ENCODE measurements at places on chromosomes 16 and 17.

DNA sequence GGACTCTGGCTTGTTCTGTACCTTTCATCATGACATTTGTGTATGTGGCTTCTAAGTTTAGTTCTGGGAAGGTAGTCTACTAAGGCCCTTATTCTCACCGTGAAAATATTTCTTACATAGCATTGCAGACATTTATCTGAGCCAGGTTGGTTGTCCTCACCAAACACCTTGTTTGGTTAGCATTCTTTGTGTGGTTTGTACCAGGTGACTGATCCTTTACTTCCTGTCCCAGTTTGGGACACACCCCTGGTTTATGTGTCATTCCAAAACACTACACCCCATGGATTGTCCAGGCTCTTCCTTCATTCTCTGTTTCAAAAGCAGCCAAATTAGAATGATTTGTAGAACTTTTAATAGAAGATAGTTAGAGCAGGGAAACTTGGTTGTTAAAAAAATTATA is 23.2 kb upstream of the DUSP14 start:
- no peak for DNase-seq

GRCh38 chr16:59878479-59878878 is 1144.4 kb upstream of the GOT2 start:
- peak; percentile 50 for DNase-seq

- no peak for DNase-seq
Observed at GRCh38 chr17:61459939-61460718, 7.9 kb downstream of the TBX4 start.

- no peak for DNase-seq
Observed at GRCh38 chr16:59719121-59719520, 985.0 kb upstream of the GOT2 start.

GRCh38 chr17:48693178-48693577 is 29.1 kb downstream of the PRAC1 start:
- no peak for DNase-seq

GRCh38 chr16:88640498-88641247 is 2.3 kb downstream of the IL17C start:
- DNase-seq: no peak

- DNase-seq: no peak
Observed at GRCh38 chr16:11719762-11720161, 22.9 kb downstream of the TXNDC11 start.

- peak; percentile 79 for DNase-seq
Observed at GRCh38 chr17:7444682-7445618, at the start of gene CHRNB1. TSS of gene CHRNB1 (plus strand) at chr17:7445061. CDS start at chr17:7445128, 67 bp downstream.

DNA sequence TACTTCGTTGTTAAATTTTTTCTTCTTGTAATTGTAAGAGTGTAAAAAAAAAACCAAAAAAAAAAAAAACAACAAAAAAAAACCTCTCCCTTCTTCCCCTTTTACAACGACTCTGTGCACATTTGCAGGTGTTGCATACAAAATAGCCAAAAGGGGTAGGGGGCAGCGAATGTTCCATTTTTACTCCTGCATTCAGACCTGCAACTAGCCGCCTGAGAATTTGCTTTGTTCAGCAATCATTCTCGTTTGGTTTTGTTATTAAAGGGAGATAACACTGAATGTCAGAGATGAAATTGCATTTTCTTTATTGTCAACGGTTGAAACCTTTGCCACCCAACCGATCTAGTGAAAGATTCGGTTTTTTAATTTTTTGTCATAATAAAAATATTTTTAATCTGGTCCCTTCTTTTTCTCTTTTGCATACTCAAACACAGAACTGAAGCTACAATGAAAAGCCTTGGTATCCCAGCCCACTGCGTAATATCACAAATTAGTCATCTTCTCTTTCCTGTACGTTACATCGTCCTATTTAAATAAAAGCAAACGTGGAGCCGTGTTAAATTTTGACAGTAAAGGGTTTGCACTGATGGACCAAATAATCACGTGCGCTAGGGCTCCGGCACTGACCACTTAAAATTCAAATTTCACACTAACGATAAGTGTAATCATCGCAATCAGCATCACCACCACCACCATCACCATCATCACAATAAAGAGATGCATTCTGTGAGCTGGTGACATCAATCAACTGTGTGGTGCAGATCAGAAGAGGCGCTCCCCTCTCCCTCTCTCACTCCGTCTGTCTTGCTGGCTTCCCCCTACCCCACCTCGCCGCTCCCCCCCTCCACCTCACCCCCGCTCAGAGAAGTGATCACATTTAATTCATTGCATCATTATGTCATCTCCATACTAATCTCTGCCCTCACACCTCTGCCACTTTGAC is 406.2 kb upstream of the PSMD7 start:
- no peak for DNase-seq

DNA sequence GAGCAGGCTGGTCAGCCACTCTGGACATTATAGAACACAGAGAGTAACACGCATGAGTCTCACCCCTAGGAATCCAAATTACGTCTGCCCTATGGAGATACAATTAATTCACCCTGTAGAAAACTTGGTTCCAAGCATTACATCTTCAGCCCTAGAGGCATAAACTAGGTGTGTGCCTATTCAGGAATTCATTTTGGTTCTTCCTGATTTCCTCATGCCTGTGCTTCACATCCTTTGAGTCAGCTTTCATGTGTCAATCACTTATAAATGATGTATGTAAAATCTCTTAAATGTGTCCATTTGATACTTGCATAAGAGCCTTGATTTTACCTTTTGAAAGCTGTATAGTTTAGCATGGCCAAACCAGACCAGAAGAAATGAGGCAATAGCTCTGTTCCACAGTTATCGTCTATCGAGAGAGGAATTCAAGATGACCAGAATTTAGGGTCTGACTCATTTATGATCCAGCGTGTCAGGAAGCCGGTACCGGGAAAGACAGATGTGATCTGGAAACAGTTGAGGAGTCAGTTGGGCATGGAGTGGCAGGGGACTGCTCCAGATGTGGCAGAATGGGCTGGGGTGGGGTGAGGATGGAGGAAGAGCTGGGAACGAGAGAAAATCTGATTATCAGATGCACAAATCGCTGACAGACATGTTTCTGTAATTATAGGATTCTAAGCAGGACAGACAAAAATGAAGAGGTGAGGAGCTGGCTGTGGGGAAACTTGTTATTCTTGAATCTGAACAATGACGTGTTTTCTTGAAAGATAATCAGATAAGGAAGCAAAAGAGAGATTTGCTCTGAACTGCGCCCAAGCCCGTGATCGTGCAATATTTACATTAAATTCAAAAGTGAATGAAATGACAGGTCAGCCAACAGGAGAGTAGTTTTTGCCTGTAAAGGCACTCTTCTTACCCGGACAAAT is 76.7 kb downstream of the C16orf95 start:
- DNase-seq: no peak

- no peak for DNase-seq
Observed at GRCh38 chr16:89217138-89217387, 440 bp upstream of the ZNF778 start.

- DNase-seq: no peak
Observed at GRCh38 chr17:7959503-7960253, 27.7 kb downstream of the CNTROB start.

DNA sequence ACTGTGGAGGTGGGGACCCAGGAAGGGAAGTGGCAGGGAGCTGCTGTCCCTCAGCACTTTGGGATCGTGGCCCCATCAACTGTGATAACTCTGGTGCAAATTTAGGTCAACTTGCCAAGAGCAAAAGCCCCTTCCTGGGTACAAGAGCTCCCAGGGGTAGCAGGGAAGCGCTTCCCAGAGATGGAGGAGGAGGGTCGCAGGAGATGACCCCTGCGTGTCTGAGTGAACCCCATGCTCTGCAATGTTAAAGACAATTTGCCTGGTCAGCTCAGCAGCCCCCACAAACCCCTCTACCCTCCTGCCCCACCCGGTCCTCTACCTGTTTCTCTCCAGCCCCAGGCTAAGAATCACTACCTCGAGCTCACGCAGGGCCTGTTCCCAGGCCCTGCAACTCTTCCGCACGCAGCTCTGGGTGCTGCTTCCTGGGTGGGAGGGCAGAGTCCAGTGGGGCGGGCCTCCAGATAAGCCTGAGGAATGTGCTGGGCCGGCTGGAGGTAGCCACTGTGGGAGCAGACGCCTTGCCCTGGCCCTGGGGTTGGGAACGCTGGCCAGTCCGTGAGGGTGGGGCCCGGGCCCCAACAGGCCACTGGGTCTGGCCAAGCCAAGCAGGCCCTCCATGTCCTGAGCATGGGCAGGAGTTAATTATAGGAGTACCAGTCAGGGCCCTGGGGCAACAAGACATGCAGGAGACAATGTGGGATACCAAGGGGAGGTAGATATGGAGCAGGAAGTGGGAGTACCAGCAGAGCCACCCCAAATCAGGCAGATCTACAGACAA is 6.1 kb downstream of the DOK4 start:
- no peak for DNase-seq

GRCh38 chr16:1215574-1216295 is 9.3 kb downstream of the TPSG1 start:
- DNase-seq: no peak

- no peak for DNase-seq
Observed at GRCh38 chr16:29146266-29146665, 161.4 kb downstream of the LAT start.

DNA sequence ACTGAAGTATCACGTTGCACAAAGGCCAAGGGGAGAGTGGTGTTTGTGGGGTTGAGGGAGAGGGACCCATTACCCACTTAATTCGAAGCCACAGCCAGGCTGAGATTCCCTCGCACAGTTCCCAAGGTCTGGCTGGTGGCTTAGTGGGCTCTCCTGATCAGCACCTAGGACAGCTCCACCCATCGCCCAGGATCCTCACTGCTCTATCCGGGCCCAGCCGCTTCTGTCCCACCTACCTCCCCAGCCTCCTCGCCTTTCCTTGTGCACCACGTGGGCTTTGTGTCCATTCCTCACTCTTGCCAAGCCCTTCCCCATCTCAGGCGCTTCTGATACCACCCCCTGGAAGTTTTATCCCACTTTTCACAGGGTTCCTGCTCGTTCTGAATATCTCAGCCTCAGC is 163.5 kb downstream of the CCT6B start:
- DNase-seq: no peak

DNA sequence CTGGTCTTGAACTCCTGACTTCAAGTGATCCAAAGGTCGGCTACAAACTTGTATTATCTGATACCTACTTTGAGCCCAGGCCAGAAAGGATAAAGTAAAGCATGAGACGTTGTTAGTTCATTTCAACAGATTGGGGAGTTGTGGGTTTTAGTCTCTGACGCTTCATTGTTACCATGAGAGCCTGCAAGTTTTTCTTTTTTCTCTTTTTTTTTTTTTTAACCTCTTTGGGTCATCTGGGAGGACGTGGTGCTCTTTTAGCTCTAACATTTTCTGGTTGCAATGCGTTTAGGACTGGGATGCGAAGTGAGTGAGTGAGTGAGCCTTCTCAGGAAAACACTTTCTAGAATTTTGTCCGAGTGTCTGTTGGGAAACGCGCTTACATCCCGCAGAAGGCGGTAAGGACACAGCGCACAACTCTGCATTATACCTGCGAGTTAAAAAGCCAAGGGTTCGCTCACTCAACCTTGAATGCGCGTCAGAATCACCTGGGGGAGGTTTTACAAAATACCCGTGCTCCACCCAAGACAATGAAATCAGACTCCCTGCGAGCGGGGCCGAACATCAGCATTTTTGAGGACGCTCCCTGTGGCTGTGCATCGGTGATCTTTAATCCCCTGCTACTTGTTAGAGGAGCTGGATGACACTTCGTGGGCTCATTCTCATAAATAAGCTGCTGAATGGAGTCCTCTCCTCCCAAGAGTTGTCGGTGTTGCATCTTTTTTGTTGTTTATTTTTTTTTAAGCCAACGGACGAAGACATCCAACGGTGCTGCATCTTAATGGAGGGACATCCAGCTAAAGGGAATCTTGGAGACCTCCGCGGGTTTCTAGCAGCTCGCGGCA is 629 bp upstream of the RNF135 start:
- no peak for DNase-seq

DNA sequence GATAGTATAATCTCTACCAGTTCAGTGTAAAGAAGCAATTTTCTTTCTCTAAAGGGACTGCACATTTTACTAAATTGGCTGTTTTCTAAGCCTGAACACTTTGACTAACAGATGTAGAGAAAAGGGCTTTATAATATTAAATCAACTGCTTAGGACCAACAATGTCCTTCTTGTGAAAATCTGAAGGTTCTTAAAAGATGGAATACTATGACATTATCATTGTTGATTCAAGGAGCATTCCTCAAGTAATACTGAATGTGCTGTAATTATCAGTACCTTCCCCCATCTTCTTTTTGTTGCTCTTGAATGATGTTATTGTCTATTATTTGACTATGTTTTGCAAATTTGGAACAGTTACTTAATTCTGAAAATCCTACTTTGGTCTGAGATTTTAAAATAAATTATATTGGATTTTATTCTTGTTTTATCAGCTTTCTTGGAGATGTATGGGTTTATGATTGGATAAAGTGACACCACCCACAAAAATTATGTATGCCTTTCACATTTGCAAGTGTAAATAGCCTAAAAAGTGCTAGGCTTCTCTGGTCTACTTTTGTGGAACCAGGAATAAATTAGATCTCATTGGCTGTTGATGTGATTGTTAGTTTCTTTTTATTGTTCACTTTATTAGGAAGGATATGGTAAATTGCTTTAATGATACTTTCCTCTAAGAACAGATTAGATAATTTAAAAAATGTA is 53.0 kb downstream of the TAOK1 start:
- no peak for DNase-seq

GRCh38 chr16:84044118-84044488 is 1.5 kb upstream of the SLC38A8 start:
- peak; percentile 33 for DNase-seq

DNA sequence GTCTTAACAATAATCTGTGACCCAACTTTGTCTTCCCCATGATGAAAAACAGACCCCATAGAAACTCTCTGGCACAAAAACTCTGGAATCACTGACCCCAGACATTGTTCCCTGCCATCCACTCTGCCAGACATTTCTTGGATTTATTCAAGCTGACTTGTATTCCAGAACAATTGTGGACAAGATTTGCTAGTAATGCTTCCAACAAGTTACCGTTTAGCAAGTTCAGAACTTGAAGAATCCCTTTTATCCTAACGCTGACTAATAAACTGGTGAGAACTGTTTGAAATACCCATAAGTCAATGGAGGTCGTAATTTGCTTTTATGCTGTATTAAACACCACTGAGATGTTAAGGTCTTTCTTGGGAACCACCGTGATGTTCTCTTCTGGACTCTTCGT is 10.5 kb downstream of the HSBP1 start:
- no peak for DNase-seq

DNA sequence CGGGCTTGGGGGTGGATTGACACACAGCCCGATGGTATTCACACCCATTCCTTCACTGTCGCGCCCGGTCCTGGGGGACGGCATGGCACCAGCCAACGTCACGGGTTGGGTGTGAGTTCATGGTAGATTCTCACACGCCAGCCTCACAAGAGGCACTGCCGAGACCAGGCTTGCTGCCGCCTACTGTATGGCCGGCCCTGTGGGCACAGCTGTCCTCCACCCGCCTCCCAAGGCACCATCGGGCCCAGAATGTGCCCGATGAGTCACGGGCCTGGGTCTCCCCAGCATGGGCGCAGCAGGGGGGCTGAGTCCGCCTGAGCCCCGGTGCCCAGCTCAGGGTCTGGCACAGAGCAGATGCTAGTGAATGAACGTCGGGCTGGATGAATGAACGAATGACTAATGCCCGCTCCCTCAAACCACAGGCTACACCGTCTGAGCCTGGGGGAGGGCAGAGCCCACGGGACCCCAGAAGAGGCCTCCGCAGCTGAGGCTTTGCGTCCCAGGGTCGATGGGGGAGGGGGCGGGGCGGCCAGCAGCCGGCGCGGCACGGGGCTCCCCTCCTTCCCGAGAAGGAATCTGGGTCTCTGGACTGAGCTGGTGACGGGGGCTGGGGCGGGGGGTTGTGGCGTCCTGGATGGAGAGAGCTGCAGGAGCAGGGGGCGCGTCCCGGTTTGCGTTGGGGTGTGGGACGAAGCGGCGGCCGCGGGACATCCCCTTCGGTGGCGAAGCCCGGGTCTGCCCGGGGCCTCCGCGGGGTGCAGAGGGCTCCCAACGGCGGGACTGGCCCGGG is 829 bp downstream of the PITPNM3 start:
- DNase-seq: no peak
